ENCODE measurements at places on chromosomes 12 and 14. TPM values are rescaled to one million over a fixed set of nuclear protein-coding genes. Genes with fewer than 3 reads are reported as not detected.

FAM222A gene
- 4.1 TPM for total RNA-seq

PRIMA1 gene
- total RNA-seq, result 0.48 TPM

BMAL2 gene
- 22.4 TPM for total RNA-seq

DNA sequence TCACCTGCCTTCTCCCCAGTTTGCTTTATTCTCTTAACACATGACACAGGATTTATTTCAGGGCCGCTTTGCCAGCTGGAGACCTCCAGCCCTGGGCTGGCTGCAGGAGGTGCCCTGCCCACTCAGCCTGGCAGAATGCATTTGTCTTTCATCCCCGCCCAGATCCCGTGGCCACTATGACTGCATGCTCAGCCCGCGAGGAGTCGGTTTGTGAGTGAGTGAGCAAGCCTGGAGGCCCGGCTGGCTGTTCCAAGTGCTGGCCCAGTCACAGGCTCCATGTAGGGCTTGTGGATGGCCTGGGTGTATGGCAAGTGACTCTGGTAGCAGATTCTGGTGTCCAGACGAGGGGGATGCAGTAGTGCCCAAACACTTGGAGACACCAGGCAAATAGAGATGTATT lies 2.1 kb downstream of the TDP1 start:
- DNase-seq, result no peak
